Caki2 (cell line): ENCODE measurements at places on chromosomes 7 and 10.

- DNase-seq = no peak
Measured at GRCh38 chr10:23610626-23611307, 171.9 kb downstream of the OTUD1 start.

DNA sequence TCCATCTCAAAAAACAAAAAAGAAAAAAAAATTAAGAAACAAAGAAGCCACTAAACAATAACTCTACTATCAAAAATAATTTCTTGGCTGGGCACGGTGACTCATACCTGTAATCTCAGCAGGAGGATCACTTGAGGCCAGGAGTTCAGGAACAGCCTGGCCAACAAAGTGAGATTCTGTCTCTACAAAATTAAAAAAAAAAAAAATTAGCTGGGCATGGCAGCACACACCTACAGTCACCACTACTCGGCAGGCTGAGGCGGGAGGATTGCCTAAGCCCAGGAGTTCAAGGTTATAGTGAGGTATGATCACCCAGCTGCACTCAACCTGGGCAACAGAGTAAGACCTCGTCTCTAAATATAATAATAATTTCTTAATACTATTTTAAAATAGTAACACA, 69.0 kb downstream of the PARD3 start:
- DNase-seq = peak; percentile 62

GRCh38 chr10:38054361-38054797, 39.8 kb upstream of the ZNF37A start:
- DNase-seq = no peak

GRCh38 chr10:1558906-1559305, 178.4 kb downstream of the ADARB2 start:
- DNase-seq = no peak

- DNase-seq = no peak
Measured at GRCh38 chr10:78277314-78278057, 243.8 kb downstream of the RPS24 start.

- no peak for DNase-seq
Measured at GRCh38 chr7:82430500-82431465, 12.8 kb downstream of the CACNA2D1 start.

GRCh38 chr7:142808802-142809583, 38.2 kb downstream of the PRSS2 start:
- DNase-seq = no peak

DNA sequence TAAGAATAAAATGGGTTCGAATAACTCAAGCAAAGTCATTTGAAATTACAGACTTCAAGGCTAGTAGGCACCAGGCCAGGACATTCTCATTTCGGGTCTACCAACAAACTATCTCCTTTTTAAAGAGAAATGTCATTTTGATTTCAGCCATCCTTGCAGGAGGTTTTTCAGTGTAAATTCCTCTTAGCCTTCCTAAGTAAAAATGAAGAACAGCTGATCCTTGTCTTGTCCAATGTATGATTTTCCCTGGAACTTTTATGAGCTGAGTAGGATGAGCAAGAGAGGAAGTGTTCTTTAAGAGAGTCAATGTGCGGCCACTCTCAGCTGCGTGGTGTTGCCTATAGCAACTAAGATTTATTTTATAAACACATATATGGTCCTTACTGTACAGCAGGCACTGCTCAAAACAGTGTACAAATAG, 110.1 kb downstream of the PLCE1 start:
- DNase-seq = no peak

DNA sequence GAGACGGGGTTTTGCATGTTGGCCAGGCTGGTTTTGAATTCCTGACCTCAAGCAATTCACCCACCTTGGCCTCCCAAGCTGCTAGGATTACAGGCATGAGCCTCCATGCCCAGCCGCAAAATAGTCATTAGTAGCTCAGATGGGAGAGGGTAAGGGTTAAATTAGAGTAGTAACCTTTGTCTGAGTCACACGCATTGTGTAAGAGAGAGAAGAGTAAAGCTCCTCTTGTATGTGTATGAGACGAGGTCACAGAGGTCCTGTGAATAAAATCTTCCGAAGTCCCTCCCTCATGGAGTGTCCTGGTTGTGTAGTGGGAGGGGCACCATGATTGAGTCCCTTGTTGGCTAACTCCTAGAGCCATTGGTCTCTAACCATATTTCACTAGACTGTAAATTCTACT, 85.2 kb upstream of the CDC14C start:
- peak; percentile 21 for DNase-seq

DNA sequence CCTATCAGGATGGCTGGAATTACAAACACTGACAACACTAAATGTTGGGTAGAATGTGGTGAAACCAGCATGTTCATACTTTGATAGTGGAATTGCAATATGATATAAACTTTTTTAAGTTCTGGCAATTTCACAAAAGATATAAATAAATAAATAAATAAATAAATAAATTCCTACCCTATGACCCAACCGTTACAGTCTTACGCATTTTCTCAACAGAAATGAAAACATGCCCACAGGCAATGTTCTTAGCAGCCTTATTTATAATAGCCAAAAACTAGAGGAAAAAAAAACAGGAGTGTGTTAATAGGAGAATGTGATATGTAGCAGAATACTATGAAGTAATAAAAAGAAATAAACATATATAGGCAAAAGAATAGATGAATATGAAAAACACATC, 318.9 kb downstream of the IPMK start:
- no peak for DNase-seq

DNA sequence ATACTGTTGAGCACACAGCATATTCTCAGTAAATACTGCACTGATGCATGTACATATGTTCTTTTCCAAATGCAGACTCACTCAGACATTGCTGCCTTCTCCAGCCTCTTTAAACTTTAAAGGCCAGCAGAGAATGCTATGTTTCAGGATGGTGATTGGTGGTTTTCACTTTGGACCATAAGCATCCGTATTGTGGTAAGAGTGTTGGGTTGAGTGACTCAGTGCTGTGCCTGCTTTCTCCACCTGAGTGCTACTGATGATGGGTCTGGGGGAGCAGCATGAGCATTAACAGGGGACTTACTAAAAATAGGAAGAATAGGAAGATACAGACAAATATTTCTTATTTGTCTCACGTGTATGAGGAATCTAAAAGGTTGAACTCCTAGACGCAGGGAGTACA, 56.3 kb upstream of the ZNF92 start:
- no peak for DNase-seq

- no peak for DNase-seq
Measured at GRCh38 chr7:56019501-56019900, 31.7 kb downstream of the PSPH start.

DNA sequence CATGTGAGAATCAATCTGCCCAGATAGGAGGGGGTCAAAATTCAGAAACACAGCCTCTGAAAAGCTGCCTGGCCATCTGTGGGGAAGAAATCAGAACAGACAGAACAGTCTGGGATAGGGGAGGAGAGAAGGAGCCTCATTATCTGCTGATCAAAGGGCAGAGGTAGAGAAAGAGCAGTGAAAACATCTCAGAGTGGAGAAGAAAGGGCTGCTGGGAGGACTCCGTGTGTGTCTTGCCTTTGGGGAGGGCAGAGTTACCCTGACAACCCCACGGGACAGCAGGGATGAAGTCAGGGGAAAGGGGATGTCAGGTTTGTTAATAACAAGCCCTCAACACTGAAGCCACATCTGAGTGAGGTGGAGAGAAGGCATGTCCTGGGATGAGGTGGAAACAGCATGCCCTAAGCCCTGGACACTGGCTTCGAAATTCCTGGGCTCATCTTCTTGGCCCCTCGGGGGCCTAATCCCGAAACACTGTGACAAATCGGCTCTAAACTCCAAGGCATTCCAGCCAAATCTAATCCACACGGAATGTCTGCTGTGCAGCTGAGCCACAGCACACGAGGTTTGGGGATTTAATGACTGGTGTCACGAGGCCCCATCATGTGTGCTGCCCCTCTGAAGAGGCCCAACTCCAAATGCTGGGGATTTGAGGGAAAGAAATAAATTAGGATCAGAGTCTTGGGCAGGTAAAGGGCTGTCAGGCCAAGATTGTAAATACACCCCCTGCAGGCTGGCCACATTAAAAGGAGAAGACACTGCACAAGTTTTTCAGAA, 82.8 kb upstream of the FGFR2 start:
- no peak for DNase-seq

DNA sequence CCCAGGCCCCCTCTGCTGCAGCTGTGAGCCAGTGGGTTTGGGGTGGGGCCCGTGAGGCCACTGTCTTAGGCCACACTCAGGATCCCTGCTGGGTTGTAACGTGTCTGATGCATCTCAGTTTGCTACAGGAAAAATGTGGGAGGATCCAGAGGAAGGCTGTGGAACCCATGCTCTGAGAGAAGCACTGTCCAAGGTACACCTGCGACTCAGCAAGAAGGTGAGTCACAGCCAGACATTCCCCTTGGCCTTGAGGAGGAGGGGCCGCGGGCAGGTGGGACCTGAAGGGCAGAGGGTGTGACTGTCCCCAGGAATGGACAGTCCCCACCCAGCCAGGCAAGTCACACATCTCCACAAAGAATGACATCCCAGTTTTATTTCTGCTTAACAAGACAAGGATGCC, 27.8 kb upstream of the C10orf120 start:
- DNase-seq = no peak

- no peak for DNase-seq
Measured at GRCh38 chr7:92002720-92003119, 62.1 kb downstream of the AKAP9 start.

DNA sequence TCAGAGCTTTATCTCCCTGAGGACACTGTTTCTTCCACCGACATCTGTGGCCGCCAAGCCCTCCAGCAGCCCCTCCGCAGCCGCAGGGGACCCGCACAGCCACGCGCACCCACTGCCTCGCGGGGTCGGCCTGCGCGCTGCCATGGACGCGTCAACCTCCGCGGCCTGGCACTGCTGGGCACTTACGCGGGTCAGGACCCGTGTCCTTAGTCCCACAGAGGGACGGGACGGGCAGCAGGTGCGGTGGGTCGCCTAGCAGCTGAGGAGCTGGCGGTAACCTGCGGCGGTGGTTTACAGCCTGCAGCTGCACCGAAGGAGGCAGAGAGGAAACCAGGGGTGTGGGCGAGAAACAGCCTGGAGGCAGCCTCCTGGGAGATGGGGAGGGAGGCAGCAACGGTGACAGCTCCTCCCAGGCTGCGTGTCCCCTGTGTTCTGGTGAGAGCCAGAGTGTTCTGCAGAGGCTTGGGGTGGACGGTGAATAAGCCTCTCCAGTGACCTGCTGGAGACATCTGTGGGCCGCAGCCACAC, 61.3 kb downstream of the SEC61G start:
- DNase-seq = no peak

- no peak for DNase-seq
Measured at GRCh38 chr7:73766556-73767229, 3.4 kb downstream of the CLDN3 start.

- DNase-seq = no peak
Measured at GRCh38 chr7:28973591-28973990, 15.5 kb upstream of the TRIL start.

DNA sequence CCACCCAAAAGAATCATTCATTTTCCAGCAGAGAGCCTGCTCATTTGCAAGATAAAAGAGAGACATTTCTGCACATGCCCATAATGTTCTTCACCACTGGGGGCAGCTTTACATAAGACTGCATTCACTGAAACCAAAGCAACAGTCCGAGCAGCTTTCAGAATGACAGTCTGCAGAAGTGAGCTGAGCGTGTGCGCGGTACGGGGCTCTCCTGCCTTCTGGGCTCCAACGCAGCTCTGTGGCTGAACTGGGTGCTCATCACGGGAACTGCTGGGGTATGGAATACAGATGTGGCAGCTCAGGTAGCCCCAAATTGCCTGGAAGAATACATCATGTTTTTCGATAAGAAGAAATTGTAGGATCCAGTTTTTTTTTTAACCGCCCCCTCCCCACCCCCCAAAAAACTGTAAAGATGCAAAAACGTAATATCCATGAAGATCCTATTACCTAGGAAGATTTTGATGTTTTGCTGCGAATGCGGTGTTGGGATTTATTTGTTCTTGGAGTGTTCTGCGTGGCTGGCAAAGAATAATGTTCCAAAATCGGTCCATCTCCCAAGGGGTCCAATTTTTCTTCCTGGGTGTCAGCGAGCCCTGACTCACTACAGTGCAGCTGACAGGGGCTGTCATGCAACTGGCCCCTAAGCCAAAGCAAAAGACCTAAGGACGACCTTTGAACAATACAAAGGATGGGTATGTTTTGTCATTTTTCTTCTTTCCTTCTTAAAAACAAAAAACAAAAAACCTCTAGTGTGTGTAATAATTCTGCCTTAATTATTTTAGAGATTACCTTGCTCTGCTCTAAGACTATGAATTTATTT, at the start of gene LRRTM3:
Gene LRRTM3, plus strand, starts transcription at position 141 of the 820 bp plus-strand sequence.
- DNase-seq = peak; percentile 55

DNA sequence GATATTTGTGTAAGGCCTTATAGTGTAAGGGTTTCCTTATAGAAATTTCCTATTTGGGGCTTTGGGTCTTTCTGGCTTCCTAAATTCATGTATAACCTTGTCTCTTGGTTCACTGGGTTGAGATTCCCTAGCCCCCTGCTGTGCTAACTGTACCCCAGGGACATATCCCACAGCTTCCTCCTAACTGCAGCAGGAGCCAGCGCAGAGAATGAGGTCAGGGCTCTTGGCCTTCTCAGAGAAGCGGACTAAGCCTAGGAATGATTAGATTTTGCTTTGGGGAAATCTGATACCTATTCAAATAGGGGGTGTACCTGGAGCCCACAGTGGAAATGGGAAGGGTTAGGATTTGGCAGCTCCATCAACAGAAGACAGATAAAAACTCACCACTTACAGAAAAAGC, 138.1 kb upstream of the EFCAB10 start:
- no peak for DNase-seq

GRCh38 chr10:16799621-16800020, 17.6 kb downstream of the RSU1 start:
- DNase-seq = no peak

DNA sequence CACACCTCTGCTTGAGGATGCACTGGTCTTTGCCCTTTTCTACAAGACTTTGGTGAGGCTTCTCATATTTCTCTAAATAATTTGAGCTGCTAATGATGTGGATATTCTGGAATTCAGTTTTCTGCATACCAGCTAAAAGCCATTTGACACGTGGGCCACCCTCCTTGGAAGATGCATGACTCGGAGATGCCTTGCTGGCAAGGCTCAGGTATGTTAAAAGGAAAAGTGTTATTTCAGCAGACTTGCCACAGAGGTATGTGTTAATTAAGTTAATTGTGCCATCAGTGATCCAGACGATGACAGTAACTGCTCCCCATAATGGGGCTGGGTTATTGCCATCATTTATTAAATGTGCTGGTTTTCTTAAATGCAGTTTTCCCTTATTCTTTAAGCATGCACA, 8.8 kb upstream of the GFRA1 start:
- no peak for DNase-seq

- no peak for DNase-seq
Measured at GRCh38 chr7:156039971-156040677, 227.9 kb upstream of the SHH start.

- no peak for DNase-seq
Measured at GRCh38 chr7:36946401-36946739, 222.1 kb upstream of the AOAH start.
